Stimulated activated CD4-positive, alpha-beta T cell treated with anti-CD3 and anti-CD28 coated beads, Interleukin-15, amount 100 ng/mL, for 1 hour (primary cell): ENCODE measurements at places on chromosomes 6 and 20.

- DNase-seq: no peak
These were observed 47.7 kb downstream of the SLC2A10 start for GRCh38 chr20:46757135-46757534.

DNA sequence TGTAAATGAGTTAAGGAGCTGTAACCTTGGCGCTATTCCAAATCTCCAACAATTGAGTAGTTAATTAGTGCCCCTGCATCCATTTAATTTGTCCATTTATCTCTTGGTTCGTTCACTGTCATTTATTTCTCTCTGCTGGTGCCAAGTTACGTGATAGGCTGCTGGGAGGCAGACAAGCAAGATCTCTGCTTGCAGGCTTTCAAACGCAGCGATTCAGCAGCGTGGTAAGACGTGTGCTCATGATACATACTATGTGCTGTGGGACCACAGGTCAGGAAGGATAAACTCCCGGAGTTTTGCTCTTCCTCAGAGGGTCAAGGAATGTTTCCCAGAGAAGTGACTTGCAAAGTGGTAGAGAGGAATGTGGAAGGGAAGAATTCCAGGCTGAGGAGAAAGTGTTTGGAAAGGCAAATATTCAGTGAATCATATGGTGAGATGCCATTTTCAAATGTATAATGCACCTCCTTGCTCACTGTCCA, 46.4 kb downstream of the UTRN start:
- DNase-seq: no peak

GRCh38 chr20:33531047-33531877, 41.4 kb downstream of the CBFA2T2 start:
- no peak for DNase-seq

GRCh38 chr6:37319156-37319555, 34.6 kb upstream of the RNF8 start:
- no peak for DNase-seq

GRCh38 chr6:138609801-138610430, 110.6 kb upstream of the NHSL1 start:
- DNase-seq: no peak

DNA sequence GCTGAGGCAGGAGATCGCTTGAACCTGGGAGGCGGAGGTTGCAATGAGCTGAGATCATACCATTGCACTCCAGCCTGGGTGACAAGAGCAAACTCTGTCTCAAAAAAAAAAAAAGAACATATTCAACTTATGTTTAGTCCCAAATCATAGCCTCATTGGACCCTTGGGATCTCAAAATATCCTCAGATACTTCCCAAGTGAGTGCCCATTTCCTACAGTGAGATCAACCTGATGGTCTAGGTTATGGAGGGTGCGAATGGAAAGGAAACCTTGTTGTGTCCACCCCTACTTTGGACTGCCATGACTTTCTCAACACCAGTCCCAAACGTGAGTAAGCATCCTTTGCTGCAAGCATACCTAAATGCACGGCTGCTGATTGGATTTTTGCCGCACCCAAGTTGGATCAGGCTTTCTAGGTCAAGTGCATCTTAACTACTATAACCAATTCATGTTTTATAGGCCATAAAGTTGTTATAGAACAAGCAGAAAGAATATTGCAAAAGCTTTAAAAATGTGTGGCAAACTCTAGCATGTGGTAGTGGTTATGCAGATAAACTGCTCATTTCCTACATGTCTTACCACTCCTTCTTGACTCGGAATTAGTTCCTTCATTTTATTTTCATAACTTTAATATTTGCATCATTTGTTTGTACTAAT, 131.2 kb downstream of the PLEKHG1 start:
- no peak for DNase-seq

- no peak for DNase-seq
These were observed 386.8 kb upstream of the JAG1 start for GRCh38 chr20:11060423-11061185.

- no peak for DNase-seq
These were observed 20.9 kb downstream of the TSHZ2 start for GRCh38 chr20:52993076-52993475.

DNA sequence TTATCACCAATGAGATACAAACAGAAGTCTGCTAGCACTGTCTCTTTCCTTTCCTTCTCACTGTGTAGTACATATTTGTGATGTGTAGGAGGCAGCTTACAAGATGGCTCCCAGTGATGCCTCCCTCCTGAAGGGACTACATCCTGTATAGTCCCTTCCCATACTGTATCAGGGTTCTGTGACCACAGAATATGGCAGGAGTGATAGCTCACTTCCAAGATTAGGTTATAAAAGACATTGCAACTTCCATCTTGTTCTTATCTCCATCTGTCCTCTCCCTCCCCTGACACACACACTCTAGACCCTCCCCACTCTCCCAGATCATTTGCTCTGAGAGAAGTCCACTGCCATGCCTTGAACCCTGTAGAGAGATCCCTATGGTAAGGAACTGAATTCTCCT, 38.0 kb downstream of the SESN1 start:
- DNase-seq: no peak

- DNase-seq: no peak
These were observed 76.7 kb downstream of the PREX1 start for GRCh38 chr20:48750941-48751635.

DNA sequence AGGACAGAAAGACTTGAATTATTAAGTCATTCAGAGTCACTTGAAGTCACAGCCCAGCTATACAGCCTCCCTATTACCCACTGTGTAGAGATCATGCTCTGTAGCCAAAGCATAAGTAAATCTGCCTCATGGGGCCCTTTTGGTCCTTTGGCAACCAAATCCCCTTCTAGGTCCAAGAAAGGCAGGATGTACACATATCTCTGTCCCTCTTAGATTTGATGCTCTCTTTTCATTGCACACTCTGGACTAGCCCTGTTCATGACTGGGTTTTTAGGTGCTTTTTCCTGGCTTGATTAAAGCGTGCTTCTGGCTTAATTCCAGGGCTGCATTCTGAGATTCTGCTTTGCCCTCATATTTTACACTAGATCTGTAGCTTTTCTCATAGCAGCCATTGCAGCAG, 296.8 kb downstream of the TENT5A start:
- DNase-seq: no peak

DNA sequence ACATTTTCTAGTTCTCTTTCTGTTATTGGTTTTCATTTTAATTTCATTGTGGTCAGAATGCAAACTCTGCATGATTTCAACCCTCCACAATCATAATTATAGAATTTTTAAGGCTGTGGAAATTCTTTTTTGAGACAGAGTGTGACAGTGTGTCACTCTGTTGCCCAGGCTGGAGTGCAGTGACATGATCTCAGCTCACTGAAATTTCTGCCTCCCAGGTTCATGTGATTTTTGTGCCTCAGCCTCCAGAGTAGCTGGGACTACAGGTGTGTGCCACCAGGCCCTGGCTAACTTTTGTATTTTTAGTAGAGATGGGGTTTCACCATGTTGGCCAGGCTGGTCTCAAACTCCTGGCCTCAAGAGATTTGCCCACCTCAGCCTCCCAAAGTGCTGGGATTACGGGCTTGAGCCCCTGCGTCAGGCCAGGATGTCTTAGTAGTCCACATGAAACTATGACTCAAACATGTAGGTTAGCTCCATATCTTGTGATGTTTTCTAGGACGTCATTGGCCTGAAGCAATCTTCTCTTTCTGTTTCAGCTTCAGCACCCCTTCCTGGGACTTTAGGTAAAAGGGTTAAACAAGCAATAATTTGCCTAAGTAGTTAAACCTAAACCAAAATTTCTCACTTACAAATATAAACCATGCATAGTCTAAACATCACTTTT, 47.4 kb upstream of the SAMD3 start:
- DNase-seq: no peak

DNA sequence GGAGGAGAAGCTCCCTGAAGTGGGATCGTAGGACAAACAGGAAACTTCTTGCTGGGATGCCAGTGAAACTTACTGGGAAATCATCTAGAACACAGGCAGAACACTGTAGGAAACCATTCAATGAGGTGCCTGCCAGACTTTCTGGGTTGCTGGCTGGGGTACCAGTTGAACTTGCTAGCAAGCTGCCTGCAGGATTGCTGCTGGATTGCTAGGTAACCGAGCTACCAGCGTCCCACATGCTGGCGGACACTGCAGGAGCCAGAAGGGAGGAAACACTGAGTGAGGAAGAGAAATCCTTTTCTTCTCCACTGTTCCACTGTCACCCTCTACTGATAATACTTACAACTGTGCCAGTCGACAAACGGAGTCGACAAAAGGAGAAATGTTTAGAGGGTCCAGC, 91.3 kb upstream of the SLC35B3 start:
- DNase-seq: no peak

GRCh38 chr6:5584078-5584482, 322.8 kb downstream of the FARS2 start:
- DNase-seq: no peak

- DNase-seq: no peak
These were observed 123.5 kb downstream of the ADGRB3 start for GRCh38 chr6:68758559-68758958.

DNA sequence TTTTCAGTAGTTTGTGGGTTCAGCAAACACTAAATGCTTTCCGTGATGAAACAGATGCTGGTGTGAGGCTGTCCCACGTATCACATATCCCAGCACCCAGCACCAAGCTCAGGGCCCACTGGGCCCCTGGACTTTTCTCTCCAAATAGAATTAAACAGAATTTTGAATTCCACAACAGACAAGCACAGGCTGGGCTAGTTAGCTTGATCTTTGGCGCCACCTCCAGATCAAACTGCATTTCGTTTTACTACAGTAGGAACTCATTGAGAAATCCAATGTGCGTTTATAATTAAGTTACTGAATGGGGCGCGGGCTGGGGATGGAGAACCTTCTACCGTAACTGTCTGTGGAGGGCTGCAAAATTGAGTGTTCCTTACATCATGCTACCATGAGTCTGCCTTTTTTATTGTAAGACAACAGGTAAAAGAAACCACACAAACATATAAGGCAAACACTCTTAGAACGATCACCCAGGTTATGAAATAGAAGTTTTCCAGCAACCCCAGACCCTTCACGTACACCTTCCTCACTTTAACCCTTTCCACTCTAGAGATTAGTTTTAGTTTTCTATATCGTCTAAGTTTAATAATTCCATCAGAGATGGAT, 107.8 kb downstream of the ZFP64 start:
- no peak for DNase-seq

GRCh38 chr6:131914967-131915751, 36.0 kb downstream of the CCN2 start:
- DNase-seq: no peak

DNA sequence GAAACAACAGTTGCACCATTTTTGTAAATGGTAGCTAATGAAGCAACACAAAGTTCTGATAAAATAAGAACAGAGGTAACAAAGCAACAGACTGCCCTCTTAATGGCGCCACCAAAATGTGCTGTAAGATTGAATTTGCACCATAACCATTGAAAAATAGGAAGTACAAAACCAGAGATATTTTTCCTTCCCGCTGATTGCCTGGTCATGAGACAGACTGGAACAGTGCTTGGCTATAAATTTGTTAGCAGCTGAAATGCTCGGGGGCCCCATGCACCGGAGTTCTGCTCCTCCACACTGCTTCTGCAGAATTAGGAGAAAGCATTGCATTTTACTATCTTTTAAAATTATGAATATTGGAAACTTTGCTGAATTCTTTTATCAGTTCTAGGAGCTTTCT, 164.4 kb upstream of the QKI start:
- DNase-seq: no peak

DNA sequence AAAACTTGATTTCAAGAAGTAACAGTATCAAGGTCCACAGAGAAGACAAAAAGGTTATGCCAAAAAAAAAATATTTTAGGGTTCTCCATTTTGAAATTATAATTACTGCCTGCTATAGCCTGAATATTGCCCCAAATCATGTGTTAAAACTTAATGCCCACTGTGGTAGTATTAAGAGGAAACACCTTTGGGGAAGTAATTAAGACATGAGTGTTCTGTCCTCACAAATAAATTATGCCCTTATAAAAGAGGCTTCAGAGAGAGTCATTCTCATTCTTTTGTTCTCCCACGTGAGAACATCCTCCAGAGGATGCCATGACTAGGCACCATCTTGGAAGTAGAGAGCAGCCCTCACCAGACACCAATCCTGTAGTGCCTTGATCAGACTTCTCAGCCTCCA, 66.2 kb downstream of the GMDS start:
- no peak for DNase-seq

GRCh38 chr6:166202321-166202733, 34.7 kb upstream of the TBXT start:
- no peak for DNase-seq

GRCh38 chr6:139161169-139161568, 26.3 kb downstream of the HECA start:
- DNase-seq: no peak

DNA sequence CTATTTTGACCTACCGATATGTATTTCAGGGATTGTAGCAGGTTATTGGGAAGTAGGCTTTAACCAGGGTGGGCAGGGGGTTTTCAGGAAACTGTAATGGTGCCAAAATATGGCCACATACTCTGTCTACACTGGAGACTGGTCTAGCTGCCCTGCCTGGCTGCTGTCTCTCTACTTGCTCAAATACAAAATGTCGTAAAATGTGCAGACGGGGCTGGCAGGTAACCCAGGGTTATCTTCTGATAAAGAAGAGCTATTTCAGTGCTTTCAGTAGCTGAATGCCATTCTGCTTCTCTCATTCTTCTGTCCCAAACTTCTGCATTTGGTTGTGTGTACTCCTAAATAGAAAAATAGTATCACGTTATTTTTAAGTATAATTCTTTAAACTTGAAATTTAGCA, 616.2 kb downstream of the EPM2A start:
- DNase-seq: no peak

GRCh38 chr20:25219365-25219764, 23.9 kb downstream of the ENTPD6 start:
- no peak for DNase-seq

GRCh38 chr20:32600681-32601237, 15.6 kb upstream of the NOL4L start:
- no peak for DNase-seq

DNA sequence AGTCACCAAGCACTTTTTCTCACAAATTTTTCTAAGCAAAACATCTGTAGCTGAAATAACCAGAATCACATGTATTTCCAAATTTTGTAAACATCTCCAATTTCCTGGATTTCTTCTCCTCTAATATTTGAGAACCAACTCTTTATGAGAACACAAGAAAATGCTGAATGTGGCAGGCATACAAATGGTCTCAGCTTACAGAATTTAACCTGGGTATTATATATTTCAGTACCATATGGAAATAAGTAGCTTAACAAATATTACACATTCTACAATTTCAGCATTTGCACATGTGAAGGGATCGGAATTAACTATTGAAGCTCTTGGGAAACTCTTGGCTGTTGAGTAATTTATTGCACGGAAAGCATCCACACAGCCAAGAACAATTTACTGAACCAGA, 92.5 kb downstream of the TBXT start:
- no peak for DNase-seq
